ENCODE measurements at places on chromosomes 6 and 20. TPM values are rescaled to one million over a fixed set of nuclear protein-coding genes. Genes with fewer than 3 reads are reported as not detected.

GRCh38 chr20:52867305-52867704 lies 104.9 kb upstream of the TSHZ2 start:
- no peak for DNase-seq

GRCh38 chr20:47506850-47507249 lies 5.2 kb downstream of the NCOA3 start:
- DNase-seq = no peak

GRCh38 chr6:84651583-84651982 lies 112.8 kb downstream of the TBX18 start:
- DNase-seq = no peak

C6orf47 gene
- 20.3 TPM for total RNA-seq

DNA sequence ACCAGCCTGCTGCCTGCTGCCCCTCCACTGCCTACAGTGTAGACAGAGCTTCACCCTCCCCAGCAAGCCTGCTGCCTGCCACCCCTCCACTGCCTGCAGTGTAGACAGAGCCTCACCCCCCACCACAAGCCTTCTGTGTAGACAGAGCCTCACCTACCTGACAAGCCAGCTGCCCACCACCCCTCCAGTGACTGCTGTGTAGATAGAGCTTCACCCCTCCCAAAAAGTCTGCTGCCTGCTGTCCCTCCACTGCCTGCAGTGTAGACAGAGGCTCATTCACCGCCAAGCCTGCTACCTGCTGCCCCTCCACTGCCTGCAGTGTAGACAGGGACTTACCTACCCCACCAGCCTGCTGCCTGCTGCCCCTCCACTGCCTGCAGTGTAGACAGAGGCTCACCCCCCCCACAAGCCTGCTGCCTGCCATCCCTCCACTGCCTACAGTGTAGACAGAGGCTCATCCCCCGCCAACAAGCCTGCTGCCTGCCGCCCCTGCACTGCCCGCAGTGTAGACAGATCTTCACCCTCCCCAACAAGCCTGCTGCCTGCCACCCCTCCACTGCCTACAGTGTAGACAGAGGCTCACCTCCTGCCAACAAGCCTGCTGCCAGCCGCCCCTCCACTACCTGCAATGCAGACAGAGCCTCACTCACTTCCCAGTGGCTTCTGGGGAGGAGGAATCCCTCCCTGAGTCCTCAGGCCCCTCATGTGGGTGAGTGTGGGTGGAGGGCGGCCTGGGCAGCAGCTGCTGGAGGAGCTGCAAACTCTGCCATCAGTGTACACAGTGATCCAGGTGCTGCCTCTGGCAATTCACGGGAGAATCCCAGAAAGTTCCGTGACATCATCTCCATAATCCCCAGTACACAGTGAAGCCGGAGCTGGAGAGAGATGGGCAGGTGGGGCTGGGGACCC lies 140.9 kb downstream of the DLL1 start:
- DNase-seq = no peak

- no peak for DNase-seq
Observed at GRCh38 chr6:41630946-41631345, 7.3 kb upstream of the MDFI start.

- no peak for DNase-seq
Observed at GRCh38 chr6:6635869-6636268, 47.3 kb downstream of the LY86 start.

C20orf202 gene
- 0.33 TPM for total RNA-seq

NOX3 gene
- not detected for total RNA-seq

RBPJL gene
- not detected for total RNA-seq
